Activated naive CD4-positive, alpha-beta T cell treated with anti-CD3 and anti-CD28 coated beads, Interleukin-2, amount 50 U/mL, for 72 hours (primary cell): ENCODE measurements at places on chromosomes 5 and 9. TPM values are rescaled to one million over a fixed set of nuclear protein-coding genes. Genes with fewer than 3 reads are reported as not detected.

GRCh38 chr5:72465601-72466563, 41.3 kb downstream of the ZNF366 start:
- no peak for DNase-seq

DNA sequence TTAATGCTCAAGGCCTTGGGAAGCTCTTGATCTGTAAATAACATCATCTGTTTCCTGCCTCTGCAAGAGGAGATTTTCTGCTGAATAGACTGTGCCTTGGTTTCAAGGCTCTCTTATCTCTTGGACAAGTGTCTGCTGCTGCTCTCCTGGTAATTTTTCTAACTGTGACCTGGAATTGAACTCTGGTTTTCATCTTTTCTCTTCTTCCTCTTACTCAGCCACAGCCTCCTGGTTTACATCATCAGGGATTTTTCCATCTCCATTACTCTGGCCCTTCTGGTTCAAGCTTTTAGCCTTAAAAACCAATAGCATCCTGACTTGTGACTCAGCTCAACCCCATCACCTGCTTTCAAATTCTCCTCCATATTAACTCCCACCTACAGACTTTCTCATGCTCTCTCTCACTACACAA, 49.6 kb upstream of the ITGA1 start:
- no peak for DNase-seq

DNA sequence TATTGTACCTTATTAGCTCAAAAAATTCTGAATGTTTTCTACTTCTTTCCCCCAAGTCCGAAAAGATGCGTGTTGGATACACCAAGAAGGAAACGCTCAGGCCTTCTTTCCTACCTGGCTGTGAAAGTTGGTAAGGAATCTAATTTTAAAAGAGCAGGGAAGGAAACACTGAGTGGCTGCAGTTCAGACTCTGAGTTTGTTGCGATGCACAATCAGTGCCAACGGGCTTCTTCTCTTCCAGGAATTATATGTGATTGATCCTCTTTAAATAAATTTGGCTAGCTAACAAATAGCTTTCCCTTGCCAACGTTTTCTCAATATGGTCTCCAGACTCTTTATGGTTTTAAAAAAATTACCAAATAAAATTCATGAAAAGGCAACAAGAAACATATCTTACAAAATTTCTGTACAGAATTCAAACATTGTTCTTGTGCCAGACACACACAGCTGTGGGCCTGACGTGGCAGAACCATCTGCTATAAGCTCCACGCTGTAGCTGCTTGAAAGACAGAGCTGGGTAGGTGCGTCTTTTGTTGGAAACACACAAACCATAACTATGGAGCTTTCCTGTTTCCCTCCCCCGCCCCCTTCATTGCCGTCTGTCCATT, 493.1 kb downstream of the ZNF608 start:
- no peak for DNase-seq

DNA sequence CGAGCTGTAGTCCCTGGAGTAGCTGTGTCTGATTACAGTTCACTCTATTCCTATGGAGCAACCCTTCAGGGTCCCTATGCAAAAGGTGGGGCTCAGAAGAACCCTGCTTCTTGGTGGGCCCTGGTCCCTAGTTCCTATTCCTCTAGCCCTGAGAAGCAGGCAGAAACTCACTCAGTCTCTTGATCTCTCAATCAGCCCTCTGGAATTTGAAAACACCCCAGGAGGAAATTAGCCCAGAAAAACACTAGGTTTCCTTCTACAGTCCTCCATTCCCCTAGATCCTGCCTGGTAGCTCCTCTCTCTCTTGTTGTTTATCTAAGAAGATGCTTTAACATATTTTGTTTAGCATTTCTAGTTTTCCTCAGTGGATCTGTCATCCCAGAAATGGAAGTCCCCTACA, 7.6 kb downstream of the RGS3 start:
- DNase-seq: no peak

GRCh38 chr9:108274971-108275370, 580.8 kb downstream of the ACTL7B start:
- no peak for DNase-seq

DNA sequence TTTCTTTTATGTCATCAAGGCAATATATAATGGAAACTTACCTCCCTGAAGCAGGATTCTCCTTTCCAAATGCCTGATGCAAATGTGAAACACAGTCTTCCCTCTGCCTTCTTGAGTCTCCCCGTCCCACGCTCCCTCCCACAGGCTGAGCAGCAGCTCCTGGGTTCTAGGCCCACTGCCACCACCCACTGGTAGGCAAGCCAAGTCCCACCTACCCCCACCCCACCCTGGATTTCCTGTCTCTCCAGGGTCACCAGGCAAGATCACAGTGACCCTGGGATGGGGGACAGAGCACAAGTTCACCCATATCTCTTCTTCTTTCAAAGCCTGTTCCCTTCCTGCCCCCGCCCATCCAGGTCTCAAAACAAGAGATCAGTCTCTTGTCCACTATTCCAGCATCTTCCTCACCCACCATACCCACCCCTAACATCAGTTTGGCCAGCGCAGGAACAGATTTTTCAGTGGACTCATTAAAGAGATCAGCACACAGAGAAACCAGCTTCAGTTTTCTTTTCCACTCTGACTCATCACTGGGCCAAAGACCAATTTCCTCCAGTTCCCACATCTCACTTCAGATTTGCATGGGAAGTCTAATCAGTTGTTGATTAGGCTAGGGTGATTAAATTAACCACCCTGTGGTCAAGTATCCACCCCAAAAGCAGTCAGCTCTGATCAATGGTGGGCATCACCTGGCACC, 151.5 kb downstream of the ACTL7B start:
- DNase-seq: no peak

DNA sequence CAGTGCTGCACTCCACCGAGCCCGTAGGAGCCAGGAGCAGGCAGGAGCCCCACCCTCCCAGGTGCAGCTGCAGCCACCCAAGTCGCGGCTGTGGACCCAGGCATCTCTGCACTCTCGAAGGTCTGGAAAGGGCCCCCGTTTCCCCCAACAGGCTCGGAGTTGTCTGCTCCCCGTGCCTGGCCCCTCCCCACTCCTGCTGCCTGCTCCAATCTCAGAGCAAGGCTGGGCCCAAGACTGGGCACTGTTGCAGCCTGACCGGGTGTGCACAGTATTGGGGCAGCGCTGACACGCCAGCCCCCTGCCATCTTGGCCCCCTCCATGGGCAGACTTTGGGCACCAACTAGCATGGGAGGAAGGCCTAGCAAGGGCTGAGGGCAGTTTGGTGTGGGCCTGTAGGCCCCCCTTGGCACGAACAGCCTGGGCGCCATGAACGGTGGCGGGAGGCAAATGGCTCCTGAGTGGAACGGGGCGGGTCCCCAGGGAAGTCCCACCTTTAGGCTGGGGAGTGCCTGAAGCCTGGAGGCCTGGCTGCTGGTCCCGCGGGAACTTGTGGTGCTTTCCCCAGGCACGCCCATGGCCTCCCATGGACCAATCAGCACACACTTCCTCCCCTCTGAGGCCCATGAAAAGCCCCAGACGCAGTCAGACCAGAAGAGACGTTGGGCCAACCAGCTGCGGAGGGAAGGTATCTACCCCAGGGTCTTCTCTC, 60.4 kb downstream of the PSAT1 start:
- no peak for DNase-seq

GRCh38 chr9:9124616-9125015, 1325.0 kb upstream of the DMAC1 start:
- no peak for DNase-seq

DNA sequence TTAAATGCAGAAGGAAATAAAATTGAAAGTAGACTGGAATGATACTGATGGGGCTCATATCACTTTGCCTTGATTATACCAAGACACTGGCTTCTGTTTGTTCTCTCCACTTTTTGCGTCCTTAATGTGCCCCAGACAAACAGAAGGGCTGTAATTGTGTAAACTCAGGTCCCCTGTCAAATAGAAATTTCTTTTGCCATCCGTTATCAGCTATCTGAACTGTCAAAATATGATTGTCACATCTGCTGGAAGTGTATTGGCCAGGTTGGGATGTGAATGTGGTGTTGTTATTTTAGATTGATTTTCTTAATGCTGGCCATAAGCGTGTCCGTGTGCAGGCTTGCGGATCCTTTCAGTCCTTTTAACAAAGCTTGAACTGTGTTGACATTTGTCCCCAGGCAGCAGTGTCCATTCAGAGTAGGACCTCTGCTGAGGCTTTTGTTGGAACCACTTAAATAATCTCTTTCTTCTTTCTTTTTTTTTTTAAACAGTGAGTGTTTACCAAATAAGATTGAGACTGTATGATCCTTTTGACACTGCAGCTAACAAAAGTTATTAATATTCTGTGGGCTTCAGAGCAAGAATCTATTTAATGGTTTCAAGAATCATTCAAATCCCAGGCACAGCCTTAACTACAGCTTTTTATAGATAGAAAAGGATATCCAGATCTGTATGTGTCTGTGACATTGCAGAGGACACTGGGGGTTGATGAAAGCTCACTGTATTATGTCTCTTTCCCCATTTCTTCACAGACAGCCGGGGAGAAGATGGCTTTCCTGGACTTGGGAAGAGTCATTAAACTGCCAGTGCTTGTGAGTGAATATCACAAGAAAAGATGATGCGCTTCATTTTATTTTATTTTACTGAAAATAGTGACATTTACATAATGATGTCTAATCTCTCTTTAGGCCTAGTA, 171.7 kb downstream of the ZNF608 start:
- DNase-seq: no peak

GRCh38 chr9:126852086-126852688, 8.3 kb upstream of the ZBTB34 start:
- DNase-seq: no peak

GRCh38 chr5:143004361-143005145, 234.4 kb downstream of the ARHGAP26 start:
- no peak for DNase-seq

- no peak for DNase-seq
These were observed 3.8 kb downstream of the NDST1 start for GRCh38 chr5:150511578-150512367.

ALDH1A1 gene
- not detected for total RNA-seq

SPATA6L gene
- total RNA-seq: 2.1 TPM

- peak; percentile 5 for DNase-seq
These were observed 654.3 kb downstream of the CCDC171 start for GRCh38 chr9:16207161-16207560.

GRCh38 chr9:81088341-81088740, 601.0 kb downstream of the TLE1 start:
- no peak for DNase-seq

GRCh38 chr9:113343732-113344231, 3.7 kb upstream of the WDR31 start:
- no peak for DNase-seq

PCDHA1 gene
- not detected for total RNA-seq

HEMGN gene
- total RNA-seq: 1.9 TPM

GRCh38 chr5:107451028-107451427, 219.7 kb downstream of the EFNA5 start:
- DNase-seq: no peak

- no peak for DNase-seq
These were observed 158.4 kb downstream of the COL23A1 start for GRCh38 chr5:178431782-178432165.

DNA sequence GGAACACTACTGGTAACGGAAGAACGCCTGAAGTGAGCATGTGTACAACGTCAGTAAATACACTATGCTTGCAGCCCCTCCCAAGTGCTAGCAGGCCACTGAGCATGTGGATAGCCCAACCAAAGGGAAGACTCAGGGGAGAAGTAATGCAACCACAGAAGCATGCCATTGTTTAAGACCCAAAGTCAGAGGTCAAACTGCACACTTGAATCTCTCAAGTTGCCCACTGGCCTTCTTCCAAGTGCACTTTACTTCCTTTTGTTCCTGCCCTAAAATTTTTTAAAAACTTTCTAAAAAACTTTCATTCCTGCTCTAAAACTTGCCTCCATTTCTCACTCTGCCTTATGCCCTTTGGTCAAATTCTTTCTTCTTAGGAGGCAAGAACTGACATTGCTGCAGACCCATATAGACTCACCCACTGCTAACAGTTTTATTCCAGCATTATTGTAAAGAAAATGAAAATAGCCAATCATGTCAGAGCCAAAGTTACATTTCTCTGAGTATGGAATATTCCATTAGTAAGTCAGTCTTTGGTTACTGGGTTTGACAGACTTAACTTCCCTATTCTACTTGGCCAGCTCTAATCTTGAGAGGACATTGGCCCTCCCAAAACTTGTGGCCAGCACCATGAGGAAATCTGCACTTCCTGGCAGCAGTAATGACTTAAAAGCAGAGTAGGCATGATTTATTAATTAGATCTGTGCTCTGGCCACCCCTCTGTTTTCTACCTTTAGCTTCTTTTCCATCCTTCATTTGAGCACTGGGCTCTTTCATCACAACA, 76.9 kb downstream of the TSSK1B start:
- DNase-seq: no peak

DNA sequence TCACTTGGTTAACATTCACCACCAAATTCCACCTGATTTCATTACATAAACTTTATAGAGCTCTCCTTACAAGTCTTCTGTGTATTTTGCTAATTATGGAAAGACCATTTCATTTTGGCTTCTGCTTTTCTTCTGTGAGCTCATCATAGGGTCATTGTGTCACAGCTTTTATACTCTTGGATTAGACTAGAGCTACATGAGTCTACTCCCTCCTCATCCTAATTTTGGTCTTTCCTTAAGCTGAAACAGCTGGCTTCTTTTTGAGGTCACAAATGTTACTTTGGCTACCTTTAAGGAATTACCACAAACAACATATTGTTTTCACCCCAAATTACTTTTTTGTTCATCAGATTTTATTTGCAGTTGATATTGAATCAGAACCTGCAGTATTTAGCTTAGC, 103.0 kb downstream of the NPR3 start:
- DNase-seq: no peak

DNA sequence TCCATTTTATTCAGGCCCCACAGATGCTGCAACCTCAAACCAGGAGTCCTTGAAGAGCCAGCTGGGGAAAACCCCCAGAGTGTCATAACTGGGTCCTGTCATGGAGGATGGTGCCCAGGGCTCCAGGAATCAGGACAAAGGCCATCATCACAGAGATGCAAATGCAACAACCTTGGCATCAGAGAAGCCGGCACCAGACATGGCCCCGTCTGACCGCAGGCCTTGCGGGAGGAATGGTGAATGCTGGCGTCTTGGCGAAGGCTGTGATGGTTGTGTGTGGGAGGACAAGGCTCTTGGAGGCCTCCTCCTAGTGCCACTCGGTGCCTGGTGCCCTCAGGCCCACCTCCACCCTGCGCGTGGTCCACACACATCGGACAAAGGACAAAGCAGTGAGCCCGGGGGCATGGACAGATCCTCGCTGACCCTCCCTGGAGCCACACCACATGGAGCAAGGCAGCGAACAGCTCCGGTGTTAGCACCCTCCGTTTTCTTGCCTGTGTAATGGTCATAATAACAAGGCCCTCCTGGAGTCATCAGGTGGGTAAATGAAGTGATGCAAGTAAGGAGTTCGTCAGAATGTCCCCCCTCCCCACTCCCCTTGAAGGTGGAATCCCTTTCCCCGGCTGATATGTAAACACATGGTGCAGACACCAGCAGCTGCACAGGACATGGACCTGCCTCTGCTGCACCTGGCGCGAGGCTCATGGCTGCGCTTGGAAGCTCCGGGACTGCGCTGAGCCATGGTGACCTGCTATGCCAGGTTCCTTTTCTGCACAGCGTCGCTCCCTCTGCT, 380.7 kb downstream of the IRX2 start:
- DNase-seq: no peak

DNA sequence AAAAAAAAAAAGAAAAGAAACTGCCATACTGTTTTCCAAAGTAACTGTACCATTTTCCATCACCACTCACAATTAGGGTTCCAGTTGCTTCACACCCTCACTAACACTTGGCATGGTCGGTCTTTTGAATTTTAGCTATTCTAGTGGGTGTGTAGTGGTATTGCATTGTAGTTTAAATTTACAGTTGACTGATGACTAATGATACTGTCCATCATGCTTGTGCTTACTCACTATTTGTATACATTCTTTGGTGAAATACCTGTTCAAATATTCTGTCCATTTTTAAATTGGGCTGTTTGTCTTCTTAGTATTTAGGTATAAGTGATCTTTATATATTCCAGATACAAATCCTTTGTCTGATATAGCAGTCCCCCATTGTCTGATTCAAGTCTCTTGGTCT, 36.2 kb upstream of the ZNF169 start:
- no peak for DNase-seq
